Left kidney (tissue), 8 donors: ENCODE measurements at places on chromosomes 1 and 21. TPM values are rescaled to one million over a fixed set of nuclear protein-coding genes. Genes with fewer than 3 reads are reported as not detected.

The RPE65 gene
- polyA plus RNA-seq: 0.22 TPM

The BCAR3 gene
- 26.6 TPM for polyA plus RNA-seq

The CFAP45 gene
- 3.8 TPM for polyA plus RNA-seq

The CTXND2 gene
- 0.22 TPM for polyA plus RNA-seq

The CBR3 gene
- polyA plus RNA-seq: 0.91 TPM

The HMCN1 gene
- polyA plus RNA-seq: 61.3 TPM

The CADM3 gene
- 0.20 TPM for polyA plus RNA-seq

The SELL gene
- 2.1 TPM for polyA plus RNA-seq

The CENPL gene
- 15.7 TPM for polyA plus RNA-seq

The SPRR2G gene
- not detected for polyA plus RNA-seq

The GPR61 gene
- 1.1 TPM for polyA plus RNA-seq

The LCE2B gene
- not detected for polyA plus RNA-seq

The MYOG gene
- 0.18 TPM for polyA plus RNA-seq

The OR6N1 gene
- not detected for polyA plus RNA-seq

The CORT gene
- 2.6 TPM for polyA plus RNA-seq

The TSSK3 gene
- 7.4 TPM for polyA plus RNA-seq

The USP33 gene
- polyA plus RNA-seq: 121 TPM

The SYT11 gene
- polyA plus RNA-seq: 21.7 TPM

The ZBTB8B gene
- 2.3 TPM for polyA plus RNA-seq

The HENMT1 gene
- 14.1 TPM for polyA plus RNA-seq

The THEM5 gene
- 0.52 TPM for polyA plus RNA-seq

The GPX7 gene
- polyA plus RNA-seq: 69.1 TPM

The INPP5B gene
- polyA plus RNA-seq: 33.1 TPM

The RXRG gene
- polyA plus RNA-seq: 3.3 TPM
